Sciatic nerve (tissue), 2 donors: ENCODE measurements at places on chromosomes 7 and 10. TPM values are rescaled to one million over a fixed set of nuclear protein-coding genes. Genes with fewer than 3 reads are reported as not detected.

DNA sequence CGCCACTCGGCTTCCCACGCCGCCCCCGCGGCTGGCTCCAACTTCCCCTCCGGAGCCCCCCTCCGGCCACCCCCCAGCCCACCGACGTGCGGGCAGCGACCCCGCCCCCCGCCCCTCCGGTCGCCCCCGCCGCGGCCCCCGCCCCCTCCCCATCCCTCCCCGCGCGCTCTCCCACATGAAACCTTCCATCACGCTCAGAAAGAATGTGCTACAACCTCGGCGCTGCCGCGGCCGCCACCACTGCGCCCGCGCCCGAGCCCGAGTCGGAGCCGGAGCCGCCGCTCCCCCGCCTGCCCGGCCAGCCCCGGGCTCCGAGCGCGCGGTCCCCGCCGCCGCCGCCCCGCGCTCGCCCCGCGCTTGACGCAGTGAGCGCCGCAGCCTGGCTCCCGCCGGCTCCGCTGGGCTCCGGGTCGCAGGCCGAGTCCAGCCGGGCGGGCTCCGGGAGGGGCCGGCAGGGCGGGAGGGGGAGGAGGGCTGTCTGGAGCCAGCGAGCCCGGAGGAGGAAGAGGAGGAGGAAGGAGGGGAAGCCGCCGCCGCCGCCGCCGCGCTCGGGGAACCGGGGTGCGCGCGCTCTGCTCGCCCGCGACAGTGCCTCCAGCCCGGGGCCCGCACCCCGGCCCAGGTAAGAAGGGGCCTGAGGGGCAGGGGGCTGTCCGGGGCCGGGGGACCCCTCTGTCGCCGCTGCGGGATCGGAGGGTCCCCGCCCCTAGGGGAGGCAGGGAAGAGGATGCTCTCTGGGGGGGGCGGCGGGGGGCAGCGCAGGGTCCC, 4.3 kb upstream of the ELFN1 start:
- DNase-seq = peak; percentile 62

- DNase-seq = no peak
Measured at GRCh38 chr7:26147030-26147429, 5.0 kb upstream of the NFE2L3 start.

GRCh38 chr10:68153473-68154210, 44.4 kb downstream of the MYPN start:
- DNase-seq = no peak

DNA sequence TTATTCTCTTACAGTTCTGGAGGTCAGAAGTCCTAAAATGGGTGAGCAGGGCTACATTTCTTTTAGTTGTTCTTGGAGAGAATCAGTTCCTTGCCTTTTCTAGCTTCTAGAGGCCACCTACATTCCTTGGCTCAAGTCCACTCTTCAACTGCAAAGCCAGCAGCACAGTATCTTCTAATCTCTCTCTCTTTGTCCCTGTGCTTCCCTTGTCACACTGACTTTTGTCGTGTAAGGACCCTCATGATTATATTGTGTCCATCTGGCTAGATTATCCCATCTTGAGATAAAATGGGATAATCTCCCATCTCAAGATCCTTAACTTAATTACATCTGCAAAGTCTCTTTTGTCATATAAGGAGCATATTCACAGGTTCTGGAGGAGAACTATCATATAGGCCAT, 359.0 kb downstream of the ADRA2A start:
- DNase-seq = no peak

- no peak for DNase-seq
Measured at GRCh38 chr7:79880312-79880711, 254.3 kb upstream of the GNAI1 start.

DNA sequence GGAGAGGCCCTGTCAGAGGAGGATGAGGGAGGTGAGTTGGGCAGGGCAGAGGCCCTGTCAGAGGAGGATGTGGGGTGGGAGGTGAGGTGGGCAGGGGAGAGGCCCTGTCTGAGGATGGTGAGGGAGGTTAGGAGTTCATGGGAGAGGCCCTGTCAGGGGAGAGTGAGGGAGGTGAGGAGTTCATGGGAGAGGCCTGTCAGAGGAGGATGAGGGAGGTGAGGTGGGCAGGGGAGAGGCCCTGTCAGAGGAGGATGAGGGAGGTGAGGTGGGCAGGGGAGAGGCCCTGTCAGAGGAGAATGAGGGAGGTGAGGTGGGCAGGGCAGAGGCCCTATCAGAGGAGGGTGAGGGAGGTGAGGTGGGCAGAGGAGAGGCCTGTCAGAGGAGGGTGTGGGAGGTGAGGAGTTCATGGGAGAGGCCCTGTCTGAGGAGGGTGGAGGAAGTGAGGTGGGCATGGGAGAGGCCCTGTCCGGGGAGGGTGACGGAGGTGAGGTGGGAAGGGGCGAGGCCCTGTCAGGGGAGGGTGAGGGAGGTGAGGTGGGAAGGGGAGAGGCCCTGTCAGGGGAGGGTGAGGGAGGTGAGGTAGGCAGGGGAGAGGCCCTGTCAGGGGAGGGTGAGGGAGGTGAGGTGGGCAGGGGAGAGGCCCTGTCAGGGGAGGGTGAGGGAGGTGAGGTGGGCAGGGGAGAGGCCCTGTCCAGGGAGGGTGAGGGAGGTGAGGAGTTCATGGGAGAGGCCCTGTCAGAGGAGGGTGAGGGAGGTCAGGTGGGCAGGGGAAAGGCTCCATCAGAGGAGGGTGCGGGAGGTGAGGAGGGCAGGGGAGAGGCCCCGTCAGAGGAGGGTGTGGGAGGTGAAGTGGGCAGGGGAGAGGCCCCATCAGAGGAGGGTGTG, 73.7 kb downstream of the INPP5A start:
- DNase-seq = no peak

DNA sequence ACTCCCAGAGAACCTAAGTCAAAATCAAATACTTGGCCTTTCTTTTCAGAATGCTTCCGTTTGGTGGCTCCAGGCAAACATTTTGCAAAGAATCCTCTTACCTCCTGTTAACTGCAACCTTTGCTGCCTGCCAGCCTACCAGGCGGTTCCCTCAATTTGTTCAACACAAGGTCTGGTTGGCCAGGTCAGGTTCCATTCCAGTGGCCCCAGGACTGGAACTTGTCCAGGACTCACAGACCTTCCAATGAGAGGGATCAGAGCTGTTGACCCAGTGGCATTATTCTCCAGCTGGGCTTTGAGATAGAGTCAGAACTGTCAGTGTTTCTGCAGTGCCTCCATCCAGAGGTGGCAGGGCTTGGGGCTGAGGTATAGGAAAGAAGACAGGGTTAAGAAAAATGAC, 137.0 kb downstream of the NEUROD6 start:
- no peak for DNase-seq

FEZF1 gene
- not detected for total RNA-seq

ENTPD7 gene
- 4.9 TPM for total RNA-seq
